ENCODE measurements at places on chromosomes 5 and 9.

DNA sequence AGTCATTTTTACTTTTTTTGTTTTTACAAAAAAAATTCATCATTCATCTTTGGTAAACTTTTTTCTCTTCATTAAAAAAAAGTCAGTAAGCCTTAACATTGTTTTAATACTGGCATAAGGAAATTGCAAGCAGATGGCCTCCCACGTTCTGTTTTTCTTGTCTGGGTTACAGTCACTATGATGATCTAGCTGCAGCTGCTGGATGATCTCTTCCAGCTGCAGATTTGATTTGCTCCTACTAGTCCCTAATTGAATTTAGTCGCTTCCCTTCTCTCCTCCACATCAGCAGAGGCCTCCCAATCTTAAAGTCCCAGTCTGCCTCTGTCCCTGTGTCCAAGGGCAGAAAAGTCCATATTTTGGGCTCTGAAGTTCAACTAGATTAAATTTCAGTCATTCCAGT is 106.8 kb upstream of the PTGER4 start:
- DNase-seq = no peak

DNA sequence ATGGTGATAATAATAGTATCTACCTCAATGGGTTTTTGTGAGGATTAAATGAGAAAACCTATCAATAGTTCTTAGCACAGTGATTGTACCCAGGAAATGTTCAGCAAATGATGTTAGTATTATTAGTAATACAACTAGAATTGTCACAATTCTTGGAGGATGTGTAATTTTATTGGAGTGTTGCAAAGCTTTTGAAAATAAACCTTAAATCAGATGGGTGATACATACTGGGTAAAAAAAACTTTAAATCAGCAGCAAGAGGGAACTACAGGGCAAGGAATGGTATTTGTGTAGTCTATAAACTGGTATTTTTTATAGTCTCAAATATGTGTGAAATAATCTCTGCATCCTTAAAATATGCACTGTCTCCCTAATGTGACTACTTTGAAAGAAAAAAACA is 371.6 kb downstream of the PIK3R1 start:
- no peak for DNase-seq

- DNase-seq = no peak
Observed at GRCh38 chr5:112576298-112576925, 157.3 kb upstream of the EPB41L4A start.

GRCh38 chr5:160291467-160291866 is 20.9 kb downstream of the CCNJL start:
- no peak for DNase-seq

- DNase-seq = no peak
Observed at GRCh38 chr9:3330792-3331420, 194.9 kb downstream of the RFX3 start.

DNA sequence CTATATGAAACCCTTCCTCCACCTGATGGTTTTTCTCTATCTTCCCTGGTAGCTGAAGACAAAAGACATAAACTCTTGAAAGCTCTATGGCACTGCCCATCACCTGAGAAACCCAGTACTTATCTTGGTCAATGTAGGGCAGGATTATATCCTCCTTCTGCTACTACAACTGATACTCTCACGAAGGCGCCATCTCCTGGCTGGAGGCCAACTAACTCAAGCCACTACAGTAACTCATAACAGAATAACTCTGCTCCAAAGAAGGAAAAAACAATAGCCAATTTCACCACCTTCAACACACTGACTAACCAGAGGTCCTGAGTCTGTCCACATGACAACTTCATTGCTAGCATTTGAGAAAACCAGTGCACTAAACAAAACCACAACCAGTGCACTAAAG is 409.2 kb downstream of the CETN3 start:
- DNase-seq = no peak

GRCh38 chr5:41906151-41906550 is 2.0 kb downstream of the RIMOC1 start:
- no peak for DNase-seq

DNA sequence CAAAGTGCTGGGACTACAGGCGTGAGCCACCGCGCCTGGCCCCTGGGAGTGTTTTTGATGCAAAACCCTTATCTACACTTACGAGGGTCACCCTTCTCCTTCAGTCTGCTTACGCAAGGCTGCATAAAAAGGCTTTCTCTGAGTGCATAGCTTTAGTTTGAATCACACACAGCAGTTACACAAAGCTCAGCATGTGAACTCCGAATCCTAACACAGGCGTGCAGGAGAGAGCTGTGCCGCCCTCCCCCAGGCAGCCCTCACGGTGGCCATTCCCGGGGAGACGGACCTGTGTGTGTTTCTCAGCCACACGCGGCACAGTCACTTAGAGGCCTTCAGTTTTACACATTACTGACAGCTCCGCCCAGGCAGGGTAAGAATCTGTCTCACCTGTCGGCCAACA is 26.7 kb downstream of the EXD3 start:
- DNase-seq = no peak

- DNase-seq = no peak
Observed at GRCh38 chr5:110103081-110103480, 413.4 kb downstream of the MAN2A1 start.

- DNase-seq = no peak
Observed at GRCh38 chr9:82116556-82116955, 128.0 kb downstream of the SPATA31D1 start.

DNA sequence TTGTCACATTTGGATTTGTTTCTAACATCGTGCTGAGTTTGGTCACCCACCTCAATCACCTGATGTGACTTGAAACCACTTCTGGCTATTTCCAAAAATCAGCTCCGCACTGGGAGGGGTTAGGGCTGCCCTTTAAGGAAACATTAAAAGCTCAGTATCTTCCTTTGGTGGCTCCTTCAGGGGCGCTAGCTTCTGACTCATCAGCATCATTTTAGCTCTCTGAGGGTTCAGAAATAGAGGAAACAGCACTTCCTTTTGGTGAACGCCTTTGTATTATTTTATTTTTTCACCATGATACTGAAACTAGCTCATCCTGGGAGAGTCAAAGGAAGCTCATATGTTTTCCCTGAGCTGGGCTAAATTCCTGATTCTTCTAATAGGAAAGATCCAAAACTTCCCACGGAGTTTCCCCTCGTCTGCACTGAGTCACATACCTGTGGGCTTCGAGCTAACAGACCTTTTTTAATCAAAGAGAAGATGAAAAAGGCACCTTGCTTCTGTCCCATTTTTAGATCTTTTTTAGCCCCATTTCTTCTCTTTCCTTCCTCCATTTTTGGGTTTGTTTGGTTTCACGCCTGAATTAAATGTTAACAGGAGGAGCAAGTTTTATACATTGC is 48.2 kb downstream of the ROPN1L start:
- peak; percentile 12 for DNase-seq

DNA sequence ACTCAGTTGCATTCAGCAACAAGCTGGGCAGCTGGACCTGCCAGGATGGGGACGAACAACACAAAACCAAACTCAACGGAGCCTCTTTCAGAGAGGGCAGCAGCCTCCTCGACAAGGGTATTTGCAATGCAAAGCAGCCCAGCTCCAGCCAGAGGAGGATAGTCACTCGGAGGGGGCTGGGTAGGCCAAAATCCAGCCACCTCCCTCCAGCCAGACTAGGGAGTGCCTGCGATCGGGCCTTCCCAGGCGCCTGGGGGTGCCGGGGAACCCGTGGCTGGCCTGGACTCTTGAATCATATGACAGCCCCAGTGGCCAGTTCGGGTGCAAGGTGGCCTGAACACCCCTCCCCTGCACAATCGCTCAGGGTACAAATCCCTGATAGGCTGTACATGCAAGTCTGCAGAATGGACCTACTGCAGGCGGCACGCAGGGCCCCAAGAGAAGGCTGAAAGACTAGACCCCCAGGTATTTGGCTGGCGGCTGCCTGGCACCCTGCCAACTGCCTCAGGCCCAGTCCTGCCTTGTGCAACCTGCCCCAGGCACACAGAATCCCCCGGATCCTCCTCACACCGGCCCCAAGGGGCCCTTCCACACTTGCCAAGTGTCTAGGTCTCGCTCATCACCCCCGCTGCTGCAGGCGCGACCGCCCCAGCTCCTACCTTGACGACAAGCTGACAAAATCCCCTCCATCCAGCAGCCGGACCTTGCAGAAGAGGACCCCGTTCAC is 1.3 kb downstream of the EEIG1 start:
- no peak for DNase-seq

GRCh38 chr5:1012313-1012841 is 3.8 kb downstream of the NKD2 start:
- no peak for DNase-seq

DNA sequence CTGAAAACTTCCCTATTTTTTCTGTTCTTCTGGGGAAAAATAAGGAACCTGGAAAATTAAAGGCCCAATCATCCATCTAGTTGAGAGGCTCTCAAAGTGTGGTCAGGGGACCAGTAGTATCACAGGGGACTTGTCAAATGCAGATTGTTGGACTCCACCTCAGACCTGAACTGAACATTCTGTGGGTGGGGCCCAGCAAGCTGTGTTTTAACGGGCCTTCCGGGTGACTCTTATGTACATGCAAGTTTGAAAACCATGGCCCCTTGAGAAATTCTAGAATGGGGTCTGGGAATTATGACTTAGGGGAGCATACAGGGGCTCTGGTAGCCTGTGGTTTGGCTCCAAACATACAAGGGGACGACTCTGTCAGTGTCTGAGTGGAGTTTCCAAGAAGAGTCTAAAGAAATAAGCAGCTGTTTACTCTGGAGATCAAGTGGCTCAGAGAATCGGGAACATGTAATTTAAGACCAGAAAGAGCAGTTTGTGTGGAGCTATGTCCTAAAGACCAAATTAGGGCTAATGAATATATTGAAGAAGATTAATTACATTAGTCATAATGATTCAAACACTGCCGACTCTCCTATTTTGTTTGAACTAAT is 177.4 kb downstream of the SLC28A3 start:
- no peak for DNase-seq

DNA sequence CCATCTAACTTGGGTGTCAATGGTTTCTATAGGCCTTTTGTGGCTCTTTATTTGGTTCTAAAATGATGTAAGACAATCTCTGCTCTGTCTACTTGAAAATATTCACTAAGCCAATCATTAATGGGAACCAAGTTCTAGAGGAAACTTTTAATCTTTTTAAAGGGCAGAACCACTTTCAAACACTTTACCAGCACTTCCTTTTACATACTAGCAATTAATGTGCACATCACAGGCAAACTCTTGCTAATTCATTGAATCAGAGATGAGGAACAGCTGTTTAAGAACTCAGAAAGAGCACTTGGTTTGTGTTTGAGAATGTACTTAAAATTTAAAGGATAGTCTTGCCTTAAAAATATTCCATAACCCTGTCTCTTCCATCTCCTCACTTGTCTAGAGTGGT is 83.4 kb downstream of the PAPPA start:
- no peak for DNase-seq

GRCh38 chr5:9774472-9775079 is 144.4 kb upstream of the TAS2R1 start:
- DNase-seq = no peak

GRCh38 chr9:111851553-111851952 is 45.1 kb upstream of the UGCG start:
- no peak for DNase-seq

DNA sequence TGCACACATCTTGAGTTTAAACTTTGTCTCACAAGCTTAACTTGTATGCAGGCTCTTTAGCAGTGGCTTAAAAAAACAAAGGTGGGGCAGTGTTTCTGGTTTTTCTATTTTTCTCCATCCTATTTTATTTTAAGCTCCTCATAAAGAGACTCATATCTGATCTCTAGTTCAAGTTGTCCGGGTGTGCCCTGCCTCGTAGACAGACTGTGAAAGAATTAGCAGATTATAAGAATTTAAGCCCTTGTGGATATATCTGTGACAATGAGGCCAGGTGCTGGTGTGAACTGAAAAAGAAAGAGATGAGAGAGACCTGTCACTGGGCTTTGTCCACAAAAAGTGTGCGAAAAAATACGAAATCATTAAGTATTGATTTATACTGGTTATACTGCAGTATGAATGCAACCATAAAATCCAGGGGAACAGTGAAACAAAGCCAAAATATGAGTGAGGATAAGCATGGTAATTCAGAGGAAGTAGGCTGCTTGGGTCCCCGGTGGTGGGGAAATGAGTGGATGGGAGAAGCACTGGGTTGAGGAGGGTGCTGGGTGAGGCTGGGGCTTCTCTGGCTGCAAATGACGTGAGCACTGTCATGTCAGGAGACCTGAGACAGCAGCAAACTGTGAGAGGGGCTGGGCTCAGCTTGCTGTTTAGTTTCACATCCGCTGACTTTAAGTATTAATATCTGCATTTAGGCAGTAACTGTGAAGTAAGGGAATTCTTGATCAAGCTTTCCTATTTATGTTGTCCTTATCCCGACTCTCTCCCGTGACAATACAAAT is 179.7 kb upstream of the ANKRD55 start:
- DNase-seq = peak; percentile 5

DNA sequence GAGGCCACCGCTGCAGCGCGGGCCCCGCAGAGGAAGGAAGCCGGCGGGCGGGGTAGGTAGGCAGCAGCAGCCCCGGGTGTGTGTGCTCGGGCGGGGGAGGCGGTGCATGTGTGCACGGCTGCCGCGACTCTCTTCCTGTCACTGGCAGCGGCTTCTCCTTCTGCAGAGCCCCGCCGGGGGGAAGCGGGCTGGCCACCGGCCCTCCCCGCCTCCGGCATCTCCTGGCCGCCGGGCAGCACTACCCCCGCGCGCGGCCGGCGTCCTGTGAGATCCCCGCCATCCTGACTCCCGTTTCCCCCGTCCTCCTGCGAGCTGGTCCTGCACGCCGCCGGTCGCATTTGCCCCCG is 315 bp downstream of the PIK3R1 start:
- DNase-seq = no peak

DNA sequence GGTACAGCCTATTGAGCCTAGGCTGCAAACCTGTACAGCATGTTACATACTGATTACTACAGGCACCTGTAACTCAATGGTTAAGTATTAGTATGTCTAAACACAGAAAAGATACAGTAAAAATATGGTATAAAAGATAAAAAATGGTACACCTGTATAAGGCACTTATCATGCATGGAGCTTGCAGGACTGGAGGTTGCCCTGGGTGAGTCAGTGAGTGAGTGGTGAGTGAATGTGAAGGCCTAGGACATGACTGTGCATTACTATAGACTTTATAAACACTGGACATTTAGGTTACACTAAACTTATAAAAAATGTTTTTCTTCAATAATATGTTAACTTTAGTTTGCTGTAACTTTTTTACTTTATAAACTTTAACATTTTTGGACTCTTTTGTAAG is 171.3 kb downstream of the SLC28A3 start:
- DNase-seq = no peak

DNA sequence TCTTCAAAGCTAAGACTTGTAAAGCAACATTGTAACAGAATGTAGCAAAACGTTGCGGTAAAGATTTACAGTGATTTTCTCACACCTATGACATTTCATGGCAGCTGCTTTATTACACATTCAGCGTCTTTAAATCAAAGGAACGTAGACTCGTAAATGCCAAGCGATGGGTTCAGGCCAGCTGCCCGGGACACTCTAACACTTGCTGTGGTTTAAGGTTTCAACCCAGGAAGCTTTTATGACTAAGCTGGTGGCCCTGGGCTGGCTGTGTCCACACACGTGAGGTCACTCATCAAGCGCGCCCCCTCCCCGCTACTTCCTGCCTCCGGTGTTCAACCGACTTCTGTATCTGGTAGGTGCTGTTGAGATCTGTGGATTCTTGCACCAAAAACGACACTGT is 2.5 kb downstream of the SLC6A18 start:
- DNase-seq = no peak
